ENCODE measurements at places on chromosomes 7 and 10. TPM values are rescaled to one million over a fixed set of nuclear protein-coding genes. Genes with fewer than 3 reads are reported as not detected.

The RADIL gene
- total RNA-seq: 0.47 TPM

The LRRD1 gene
- total RNA-seq: not detected

The SLC16A12 gene
- not detected for total RNA-seq

The SEMA3D gene
- 3.2 TPM for total RNA-seq

The TMEM184A gene
- total RNA-seq: 0.07 TPM

The TUBB8 gene
- total RNA-seq: 0.13 TPM

The TMEM196 gene
- not detected for total RNA-seq

The NKX1-2 gene
- total RNA-seq: not detected

The RBP3 gene
- not detected for total RNA-seq

The GRID2IP gene
- not detected for total RNA-seq

The GBF1 gene
- 44.3 TPM for total RNA-seq

The GRM3 gene
- total RNA-seq: not detected

The LIPK gene
- not detected for total RNA-seq

The ASAH2 gene
- total RNA-seq: 0.64 TPM

The FBXO24 gene
- not detected for total RNA-seq

The MINDY3 gene
- total RNA-seq: 24.0 TPM

The OR2A7 gene
- not detected for total RNA-seq

The ASB13 gene
- 16.9 TPM for total RNA-seq

The ABCB4 gene
- 2.1 TPM for total RNA-seq

The GRID1 gene
- not detected for total RNA-seq

The REPIN1 gene
- 124 TPM for total RNA-seq

The CXCL12 gene
- total RNA-seq: 19.4 TPM

The MUC3A gene
- total RNA-seq: not detected

The SOSTDC1 gene
- not detected for total RNA-seq

The MRPS33 gene
- total RNA-seq: 33.5 TPM

The CYP2C19 gene
- not detected for total RNA-seq

The TET1 gene
- total RNA-seq: 0.69 TPM

The OPTN gene
- total RNA-seq: 95.8 TPM

The DDC gene
- total RNA-seq: not detected

The CCDC146 gene
- total RNA-seq: 0.53 TPM

The INHBA gene
- 2.8 TPM for total RNA-seq

The PNLIPRP2 gene
- total RNA-seq: not detected

The CALML3 gene
- total RNA-seq: not detected

The HOXA1 gene
- 2.3 TPM for total RNA-seq
